Lung (tissue), 17 donors: ENCODE measurements at places on chromosomes 7 and 10. TPM values are rescaled to one million over a fixed set of nuclear protein-coding genes. Genes with fewer than 3 reads are reported as not detected.

DNA sequence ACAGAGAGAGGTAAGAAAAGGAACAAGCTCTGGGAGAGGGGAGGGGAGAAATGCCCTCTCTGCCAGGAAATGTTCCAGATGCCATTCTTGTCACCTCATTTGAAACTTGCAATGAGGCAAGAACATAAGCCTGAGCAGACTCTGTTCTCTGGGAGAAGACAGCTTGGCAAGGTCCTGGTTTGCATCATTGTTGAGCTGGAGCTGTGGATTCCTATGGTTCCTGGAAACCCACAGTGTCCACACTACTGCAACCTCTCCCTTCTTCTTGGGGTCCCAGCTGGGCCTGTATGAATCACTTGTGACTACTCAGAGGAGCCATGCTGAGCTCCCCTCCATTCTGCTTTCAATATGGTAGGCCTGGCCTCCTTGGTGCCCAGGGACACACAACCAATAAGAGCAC is 60.8 kb upstream of the HECTD2 start:
- DNase-seq, result peak; percentile 41

GRCh38 chr10:69747179-69747578 is 54.5 kb upstream of the COL13A1 start:
- no peak for DNase-seq

DNA sequence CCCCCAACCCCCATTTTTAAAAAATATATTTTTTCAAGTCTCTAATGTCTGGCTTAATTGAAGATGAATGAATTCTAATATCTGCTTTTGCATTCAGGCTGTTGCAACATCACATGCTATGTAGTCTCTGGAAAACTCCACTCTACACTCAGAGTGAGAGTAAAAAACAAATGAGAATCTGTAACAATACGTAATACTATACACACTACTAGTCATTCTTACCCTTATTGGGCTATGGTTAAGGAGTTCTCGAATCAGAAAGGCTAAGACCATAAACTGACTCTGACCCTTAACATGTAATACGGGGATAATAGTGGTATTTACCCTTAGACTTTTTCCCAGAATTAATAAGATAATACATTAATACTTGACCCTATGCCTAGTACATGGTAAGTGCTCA is 42.9 kb upstream of the TMEM168 start:
- peak; percentile 13 for DNase-seq

Gene FGFBP3
- 0.88 TPM for total RNA-seq

Gene FAM13C
- total RNA-seq, result 59.0 TPM

DNA sequence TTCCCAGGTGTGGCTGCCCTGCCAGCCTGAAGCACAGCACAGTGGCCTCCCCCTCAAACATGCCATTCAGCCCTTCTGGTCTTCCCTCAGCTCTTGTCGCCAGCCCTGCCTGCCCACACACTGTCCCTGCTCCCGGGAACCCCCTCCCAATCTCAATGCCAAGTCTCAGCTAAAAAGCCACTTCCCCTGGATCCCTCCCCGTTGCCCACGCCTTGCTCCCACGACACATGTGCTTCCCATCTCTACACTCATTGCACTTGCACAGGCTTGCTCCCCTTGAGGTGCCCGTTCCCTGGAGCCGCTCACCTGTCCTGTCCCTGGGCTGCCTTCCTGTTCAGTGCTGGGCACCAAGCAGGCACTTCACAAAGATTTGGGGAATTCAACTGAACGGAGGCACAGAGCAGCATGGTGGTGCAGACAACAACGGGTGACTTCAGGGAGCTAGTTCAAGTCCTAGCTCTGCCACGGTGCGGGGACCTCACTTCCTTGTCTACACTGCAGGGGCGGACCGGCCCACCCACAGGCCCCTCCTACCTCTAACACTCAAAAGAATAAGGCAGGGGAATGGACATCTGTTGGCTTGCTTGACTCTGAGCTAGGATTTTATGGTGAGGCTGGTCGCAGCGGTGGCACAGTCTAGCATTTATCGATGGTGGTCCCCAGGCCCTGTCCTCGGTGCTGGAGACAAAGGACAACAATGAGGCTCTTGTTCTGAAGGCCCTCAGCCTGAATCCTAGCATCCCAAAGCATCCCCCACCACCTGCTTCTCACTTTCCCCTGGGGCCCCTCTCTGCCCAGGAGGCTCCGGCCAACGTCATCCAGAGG is 18.4 kb downstream of the RGS10 start:
- no peak for DNase-seq

DNA sequence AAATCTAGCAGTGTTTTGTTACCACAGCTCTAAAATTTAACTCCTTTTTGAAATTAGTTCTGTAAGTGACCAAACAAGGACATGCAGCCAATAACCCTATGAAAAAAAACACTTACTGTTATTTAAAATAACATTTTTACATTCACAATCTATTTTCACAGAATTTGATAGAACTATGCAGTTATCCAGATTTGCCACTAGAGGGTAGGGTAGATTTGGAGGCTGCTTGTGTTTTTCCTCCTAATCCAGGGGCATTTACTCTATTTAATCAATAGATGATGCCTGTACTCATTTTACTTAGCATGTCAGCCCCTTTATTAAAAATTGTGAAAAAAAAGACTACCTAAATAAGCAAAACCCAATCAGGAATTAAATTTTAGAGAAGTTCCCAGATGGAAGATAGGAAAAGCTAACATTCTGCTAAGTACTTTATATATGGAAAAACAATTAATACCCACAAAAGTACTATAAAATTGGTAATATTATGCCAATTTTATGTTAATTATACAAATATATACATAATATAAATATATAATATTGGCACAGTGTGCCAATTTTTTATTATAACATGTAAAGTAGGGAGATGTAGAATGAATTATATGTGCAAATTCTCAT is 18.1 kb upstream of the LIPK start:
- DNase-seq, result peak; percentile 24

Gene PCBD1
- 83.4 TPM for total RNA-seq

GRCh38 chr7:106098889-106099288 is 13.2 kb downstream of the SYPL1 start:
- no peak for DNase-seq

DNA sequence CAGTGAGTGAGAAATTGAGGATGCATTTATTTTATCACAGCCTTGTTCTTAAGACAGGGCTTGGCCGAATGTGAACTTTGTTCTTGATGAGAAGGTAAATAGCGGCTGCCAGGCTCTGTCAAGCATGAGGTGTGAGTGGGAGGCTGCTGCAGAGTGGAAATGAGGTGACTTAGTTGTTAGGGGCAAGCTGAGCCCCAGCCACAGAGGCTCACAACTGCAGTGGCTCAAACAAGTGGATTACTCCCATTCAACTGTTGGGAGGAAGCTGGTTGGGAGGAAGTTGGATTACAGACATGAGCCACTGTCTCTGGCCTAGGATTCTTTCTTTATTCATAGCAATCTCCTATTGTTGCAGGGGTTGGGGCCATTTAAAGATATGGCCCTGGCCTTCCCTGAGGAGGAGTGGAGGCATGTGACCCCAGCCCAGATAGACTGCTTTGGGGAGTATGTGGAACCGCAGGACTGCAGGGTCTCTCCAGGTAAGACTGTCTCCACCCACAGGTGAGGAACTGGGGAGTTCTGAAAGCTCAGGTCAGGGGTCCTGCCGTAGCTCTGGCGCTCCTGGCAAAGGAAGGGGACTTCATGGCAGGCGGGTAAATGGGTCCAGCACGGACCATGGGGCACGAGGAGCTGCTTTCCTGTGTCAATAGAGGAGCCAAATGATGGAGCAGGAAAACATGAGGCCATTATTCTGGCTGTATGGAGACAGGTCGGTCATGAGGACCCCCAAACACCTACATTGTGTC is 7.1 kb downstream of the ZSCAN25 start:
- DNase-seq, result no peak

Gene LRIT1
- total RNA-seq, result not detected

DNA sequence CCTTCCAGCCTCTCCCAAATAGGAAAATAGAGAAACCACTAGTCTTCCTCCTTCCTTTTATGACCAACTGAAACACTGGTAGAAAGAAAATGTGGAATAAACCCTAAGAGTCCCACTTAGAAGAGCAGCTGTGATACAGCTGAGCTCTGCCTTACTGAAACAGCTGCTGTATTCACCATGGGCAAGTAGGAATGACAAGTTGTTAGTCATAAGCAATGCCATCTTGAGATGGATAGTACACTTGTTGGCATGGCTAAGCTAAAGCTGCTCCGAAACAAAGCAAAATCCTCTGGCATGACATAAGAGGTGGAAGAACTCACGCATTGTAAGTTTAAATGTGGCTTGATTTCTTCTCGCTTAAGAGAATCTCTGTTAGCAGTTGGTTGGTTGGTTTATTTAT is 48.3 kb upstream of the TMEM236 start:
- DNase-seq, result no peak

Gene VWDE
- total RNA-seq, result 1.7 TPM

Gene MICALL2
- total RNA-seq, result 70.6 TPM

DNA sequence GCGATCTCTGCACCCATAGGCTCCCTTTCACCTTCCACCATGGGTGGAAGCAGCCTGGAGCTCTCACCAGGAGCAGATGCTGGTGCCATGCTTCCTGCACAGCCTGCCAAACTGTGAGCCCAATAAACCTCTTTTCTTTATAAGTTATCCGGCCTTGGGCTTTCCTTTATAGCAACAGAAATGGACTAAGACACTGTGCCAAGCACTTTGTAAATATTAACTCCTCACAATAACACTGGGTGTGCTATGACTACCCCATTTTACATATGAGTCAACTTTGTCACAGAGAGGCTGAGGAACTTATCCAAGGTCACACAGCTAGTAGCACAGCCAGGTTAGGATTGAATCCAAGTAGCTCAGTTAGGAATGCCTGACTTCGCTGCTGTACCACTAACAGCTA is 79.7 kb upstream of the KCNMA1 start:
- DNase-seq, result no peak

- no peak for DNase-seq
These were observed 156.8 kb upstream of the TNS3 start for GRCh38 chr7:47738563-47739166.

- DNase-seq, result no peak
These were observed 22.0 kb upstream of the SLF2 start for GRCh38 chr10:100890673-100891317.

DNA sequence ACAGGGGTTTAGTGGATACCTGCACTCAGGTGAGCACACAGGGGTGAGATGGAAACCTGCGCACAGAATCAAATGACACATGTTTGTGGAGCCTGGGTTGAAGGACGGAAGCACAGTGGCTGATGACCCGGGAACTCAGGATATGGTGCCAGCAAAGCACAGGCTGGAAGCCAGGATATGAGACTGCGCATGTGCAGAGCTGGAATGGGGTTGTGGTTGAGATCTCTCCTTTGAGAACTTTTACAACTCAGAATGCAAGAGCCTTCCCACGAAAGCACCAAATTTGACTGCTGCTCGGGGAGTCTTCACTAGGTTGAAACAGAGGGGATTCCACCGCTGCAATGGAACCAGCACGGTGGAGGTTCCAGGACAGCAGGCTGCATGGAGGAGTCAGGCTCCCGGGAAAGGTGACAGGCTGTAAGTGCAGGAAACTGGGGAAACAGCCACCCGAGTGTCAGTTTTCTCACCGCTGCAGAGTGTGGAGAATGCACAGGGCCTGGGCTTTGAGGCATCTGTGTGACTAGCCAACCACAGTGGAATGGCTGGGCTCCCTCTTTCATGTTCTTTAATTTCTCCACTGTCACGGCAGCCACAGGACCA is 133.4 kb upstream of the TCERG1L start:
- peak; percentile 53 for DNase-seq

DNA sequence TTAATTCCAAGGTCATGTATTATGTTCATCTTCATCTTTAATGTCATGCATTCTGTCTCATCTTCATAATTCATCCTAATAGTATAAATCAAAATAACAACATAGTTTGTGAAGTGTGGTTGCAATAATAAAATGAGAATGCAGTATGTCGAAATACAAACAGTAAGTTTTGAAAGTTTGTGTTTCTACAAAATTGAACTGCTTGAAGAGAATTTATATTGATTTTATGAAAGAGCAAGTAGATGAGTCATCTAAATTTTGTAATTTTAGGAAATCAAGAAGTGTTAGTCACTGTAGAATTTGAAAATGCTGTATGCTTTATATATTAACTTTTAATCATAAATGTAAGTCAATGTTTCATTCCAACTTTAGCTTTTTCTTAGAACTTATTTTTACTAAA is 190.5 kb upstream of the PPP1R3A start:
- DNase-seq, result no peak

DNA sequence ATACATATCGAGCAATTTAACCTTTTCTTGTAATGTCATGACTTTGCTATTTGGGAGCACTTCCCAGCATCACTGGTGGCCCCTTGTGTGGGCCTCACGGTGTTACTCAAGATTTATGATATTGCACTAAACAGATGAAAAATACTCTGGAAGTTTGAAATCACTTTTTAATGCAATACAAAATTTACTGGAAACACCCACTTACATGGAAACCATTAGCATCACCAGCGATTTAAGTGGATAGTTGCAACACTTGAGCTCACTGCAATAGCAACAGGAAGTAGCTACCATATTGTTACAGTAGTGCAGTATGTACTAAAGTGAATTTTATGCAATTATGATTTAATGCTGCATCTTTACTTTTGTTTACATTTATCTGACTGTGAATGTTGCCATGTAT is 184.4 kb downstream of the MDFIC start:
- DNase-seq, result no peak

DNA sequence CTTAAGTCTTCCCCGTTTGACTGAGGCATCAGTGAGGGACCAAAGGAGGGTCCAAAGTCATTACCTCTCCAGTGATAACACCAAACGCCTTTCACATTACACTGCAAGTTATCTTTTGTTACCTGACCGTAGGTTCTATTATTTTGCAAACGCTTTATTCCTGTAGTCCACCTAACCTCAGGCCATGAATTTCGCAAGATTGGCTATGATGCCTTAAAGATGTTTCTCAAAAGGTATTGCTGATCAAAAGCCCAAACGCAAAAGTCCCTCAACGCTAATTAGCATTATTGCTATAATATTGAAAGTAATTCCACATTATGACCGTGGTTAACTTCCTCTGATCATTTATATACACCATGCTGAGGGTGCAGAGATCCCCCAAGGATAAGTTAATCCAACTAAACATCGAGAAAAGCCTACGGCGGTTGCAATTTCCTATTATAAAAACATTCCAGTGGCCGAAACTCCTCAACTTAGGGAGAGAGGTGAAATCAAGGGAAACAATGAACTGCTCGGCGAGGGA is 649 bp downstream of the DNA2 start:
- DNase-seq, result no peak

DNA sequence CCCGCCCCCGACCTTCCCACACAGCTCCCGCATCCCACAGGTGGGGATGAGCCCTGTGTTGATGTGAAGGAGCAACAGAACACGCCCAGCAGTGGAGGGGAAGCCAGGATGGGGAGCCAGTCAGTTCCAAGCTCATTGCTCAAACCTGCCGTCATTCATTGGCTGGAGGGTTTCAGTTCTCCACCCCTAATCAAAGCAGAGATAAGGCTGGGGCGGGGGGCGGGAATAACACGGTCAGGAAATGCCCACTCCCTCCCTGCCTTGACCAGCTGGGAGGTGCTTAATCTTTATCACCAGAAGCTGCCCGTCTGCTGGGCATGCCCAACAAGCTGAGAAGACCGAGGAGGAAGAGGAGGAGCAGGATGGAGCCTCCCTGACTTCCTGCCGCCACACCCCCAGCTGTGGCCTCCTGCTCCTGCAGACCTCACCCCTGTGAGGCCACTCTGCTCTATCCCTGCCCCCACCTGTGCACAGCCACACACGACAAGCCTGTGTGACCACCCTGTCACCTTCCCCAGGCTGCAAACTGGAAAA is 265.1 kb downstream of the ZEB1 start:
- no peak for DNase-seq

Gene GDF2
- total RNA-seq, result not detected

- DNase-seq, result no peak
These were observed 30.8 kb upstream of the GOT1 start for GRCh38 chr10:99461230-99461629.

Gene PNLIPRP2
- 1.0 TPM for total RNA-seq
